Effector memory CD8-positive, alpha-beta T cell (primary cell): ENCODE measurements at places on chromosomes 2 and 18.

- no peak for DNase-seq
Observed at GRCh38 chr2:237513693-237514092, 26.6 kb downstream of the MLPH start.

DNA sequence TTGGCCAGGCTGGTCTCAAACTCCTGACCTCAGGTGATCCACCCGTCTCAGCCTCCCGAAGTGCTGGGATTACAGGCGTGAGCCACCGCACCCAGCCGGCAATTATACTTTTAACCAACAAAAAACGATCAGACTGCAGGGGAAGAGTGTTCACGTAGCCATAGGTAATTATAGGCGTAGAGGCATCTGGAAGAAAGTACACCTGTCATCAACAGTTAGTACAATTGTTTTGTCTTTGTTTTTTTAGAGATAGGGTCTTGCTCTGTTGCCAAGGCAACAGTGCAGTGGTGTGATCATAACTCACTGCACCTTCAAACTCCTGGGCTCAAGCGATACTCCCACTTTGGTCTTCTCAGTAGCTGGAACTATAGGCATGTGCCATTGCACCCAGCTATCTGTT lies 20.0 kb downstream of the ST3GAL5 start:
- no peak for DNase-seq

DNA sequence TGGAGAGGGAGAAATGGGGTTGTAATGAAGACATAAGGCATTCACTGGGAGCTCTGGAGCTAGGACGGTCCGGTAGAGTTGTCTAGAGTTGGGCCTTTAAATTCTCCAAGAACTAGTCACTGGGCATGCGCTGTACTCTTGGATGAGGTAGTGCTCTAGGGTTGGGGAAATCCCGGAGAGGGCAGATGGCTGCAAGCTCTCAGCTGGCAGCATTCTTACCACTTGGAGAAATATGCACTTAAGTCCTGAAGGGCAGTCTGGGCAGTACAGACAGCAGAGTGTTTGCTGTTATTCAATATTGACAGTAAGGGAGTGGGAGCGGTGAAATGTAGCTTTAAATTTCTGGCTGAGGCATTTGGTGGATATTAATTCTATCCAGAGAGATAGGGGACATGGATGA lies 214.6 kb downstream of the RDH14 start:
- no peak for DNase-seq

- no peak for DNase-seq
Observed at GRCh38 chr2:64626963-64627760, 26.6 kb downstream of the SERTAD2 start.

DNA sequence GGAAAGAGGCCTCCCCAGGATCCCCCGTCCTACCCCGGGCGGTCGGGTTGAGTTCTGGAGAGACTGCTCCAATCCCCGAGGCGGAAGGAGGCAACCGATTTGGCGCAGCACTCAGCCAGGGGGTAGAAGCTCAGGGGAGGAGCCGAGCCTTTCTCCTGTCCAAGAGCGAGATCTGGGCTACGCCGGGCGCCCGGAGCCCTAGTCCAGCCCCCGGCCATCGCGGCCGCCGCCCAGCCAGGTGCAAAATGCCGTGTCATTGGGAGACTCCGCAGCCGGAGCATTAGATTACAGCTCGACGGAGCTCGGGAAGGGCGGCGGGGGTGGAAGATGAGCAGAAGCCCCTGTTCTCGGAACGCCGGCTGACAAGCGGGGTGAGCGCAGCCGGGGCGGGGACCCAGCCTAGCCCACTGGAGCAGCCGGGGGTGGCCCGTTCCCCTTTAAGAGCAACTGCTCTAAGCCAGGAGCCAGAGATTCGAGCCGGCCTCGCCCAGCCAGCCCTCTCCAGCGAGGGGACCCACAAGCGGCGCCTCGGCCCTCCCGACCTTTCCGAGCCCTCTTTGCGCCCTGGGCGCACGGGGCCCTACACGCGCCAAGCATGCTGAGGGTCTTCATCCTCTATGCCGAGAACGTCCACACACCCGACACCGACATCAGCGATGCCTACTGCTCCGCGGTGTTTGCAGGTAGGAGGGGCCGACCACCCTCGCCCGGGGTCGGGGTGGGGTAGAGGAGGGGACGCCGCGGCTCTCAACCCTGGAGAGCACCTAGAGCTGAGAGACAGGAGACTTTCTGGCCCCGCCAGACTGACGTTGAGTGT lies at the start of gene DYSF:
DYSF (plus strand) TSS at position 158 of the 817 bp plus-strand sequence.
- DNase-seq = no peak

DNA sequence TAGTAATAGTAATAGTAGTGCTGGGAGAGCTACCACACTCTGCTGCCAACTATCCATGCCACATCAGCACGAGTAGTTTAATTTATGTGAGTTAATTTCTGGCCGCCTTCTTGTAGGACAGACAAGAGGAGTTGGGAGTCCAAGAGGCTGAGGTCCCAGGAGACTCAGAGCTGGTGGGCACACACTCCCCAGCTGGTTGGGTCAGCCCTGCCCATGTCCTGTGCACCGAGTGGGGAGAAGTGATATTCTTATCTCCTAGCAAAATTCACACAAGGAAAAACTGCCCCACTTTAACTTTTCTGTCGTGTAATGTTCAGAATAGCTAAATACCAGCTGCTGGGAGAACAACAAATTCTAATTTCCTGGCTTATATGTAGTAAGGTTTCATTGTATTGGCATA lies 15.2 kb upstream of the MAP4K4 start:
- DNase-seq = no peak

DNA sequence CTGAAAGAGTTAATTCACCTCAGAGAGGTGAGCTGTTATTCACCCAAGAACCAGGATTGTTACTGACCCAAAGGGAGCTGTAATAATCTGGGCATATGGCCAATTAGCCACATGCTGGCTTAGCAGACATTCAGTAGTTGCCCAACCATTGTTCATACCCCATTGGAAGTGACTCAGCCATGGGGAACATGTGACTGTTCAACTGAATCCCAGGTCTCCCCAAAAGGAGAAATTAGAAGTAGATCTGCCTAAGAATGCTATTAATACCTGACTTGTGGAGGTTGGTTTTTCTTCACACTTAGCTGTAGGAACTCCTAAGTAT lies 272.6 kb upstream of the UBE2E3 start:
- no peak for DNase-seq

DNA sequence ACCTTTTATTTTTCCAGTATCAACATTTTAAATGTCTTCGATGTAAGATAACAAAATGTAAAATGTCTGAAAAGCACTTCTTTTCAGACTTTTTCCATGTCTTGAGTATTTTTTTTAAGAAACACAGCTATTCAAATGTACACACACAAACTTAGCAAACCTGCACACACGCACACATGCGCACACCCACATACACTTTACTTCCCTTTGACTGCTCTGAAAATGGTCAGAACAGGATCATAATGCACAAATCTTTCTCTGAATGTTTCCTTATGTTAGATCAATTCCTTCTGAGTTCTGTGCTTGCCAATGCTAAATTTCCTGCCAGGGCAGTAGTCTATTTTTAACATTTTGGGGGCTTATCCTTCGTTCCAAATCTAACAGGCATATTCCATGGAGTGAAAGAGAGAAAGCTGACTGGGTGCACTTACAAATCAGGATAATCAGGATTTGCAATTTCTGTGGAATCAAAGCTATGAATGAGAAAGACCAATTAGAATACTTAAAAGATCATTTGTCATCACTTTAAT lies 136.3 kb downstream of the ZEB2 start:
- no peak for DNase-seq

- no peak for DNase-seq
Observed at GRCh38 chr2:13652531-13653313, 936.0 kb downstream of the TRIB2 start.

DNA sequence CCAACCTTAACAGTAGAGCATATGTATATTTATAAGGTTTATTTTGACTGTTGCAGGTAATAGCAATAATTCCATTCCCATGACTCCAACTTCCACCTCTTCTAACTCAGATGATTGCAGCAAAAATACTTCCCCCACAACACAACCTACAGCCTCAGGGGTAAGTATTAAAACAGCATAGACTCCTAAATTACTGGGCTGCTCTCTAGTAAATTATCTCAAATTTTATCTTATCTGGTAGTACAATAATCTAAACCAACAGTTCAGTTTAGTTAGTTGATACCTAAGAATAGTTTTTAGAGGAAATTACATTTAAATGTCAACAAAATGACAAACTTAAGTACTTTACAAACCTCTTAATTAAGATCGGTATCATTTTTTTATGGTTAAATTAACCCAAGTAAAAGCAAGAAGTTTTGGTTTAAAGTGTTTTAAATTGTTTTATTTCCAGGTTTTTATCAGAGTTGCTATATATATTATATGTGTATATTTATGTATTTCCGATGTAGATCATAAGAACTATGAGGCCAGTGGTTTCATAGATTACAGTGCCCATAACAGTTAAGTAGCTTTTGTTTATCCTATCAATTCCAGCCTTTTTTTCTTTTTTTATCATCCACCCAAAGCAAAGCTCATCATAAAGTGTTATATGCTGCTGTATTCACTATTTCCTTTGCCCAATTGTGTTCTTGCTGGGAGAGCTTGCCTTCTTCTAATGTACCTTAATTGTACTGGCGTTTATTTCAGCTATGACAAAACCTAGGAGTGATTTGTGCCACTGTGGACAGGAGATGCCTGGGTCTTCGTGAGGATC lies 13.7 kb downstream of the GATA6 start:
- DNase-seq = no peak

DNA sequence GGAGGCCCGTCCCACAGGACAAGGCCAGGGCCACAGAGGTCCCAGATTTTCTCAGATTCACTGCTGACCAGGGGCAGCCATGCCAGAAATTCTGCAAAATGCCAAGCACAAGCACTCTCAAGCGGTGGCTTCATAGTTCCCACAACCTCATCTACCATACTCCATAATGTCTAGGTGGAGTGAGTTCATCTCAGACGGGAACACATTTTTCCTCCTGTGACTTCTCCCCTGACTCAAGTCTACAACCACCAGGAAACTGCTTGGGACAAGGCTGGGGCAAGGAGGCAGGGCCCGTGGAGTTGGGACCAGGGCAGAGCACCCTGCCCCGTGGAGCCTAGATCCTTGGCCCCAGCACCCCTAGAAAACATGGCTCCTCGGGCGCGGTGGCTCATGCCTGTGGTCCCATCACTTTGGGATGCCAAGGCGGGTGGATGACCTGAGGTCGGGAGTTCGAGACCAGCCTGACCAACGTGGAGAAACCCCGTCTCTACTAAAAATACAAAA lies 150.7 kb upstream of the HAAO start:
- DNase-seq = no peak

DNA sequence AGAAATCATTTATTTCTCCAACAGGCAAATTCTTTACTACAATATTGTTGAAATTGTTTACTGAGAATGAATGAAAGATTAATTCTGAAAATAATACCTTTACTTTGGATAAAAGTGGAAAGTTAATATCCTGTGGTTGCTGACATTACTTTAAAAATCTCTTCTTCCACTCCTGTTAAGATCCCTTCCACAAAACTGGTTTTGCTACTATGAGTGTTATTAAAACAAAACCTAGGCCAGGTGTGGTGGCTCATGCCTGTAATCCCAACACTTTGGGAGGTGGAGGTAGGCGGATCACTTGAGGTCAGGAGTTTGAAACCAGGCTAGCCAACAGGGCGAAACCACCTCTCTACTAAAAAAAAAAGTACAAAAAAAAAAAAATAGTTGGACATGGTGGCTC lies 123.9 kb upstream of the CCDC150 start:
- no peak for DNase-seq

- peak; percentile 68 for DNase-seq
Observed at GRCh38 chr2:162297925-162298552, 20.4 kb downstream of the IFIH1 start.

- DNase-seq = no peak
Observed at GRCh38 chr2:203824057-203824456, 43.5 kb upstream of the CTLA4 start.

GRCh38 chr2:234212534-234212933 lies 162.0 kb downstream of the SPP2 start:
- DNase-seq = no peak

- no peak for DNase-seq
Observed at GRCh38 chr2:42768706-42769256, 4.8 kb upstream of the OXER1 start.

GRCh38 chr2:63676135-63676534 lies 87.4 kb downstream of the MDH1 start:
- DNase-seq = no peak

DNA sequence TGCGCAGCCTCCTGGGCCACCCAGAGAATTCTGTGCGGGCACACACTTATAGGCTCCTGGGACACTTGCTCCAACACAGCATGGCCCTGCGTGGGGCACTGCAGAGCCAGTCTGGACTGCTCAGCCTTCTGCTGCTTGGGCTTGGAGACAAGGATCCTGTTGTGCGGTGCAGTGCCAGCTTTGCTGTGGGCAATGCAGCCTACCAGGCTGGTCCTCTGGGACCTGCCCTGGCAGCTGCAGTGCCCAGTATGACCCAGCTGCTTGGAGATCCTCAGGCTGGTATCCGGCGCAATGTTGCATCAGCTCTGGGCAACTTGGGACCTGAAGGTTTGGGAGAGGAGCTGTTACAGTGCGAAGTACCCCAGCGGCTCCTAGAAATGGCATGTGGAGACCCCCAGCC lies 11.8 kb upstream of the TTLL4 start:
- no peak for DNase-seq

GRCh38 chr18:21327101-21327500 lies 85.1 kb downstream of the GREB1L start:
- DNase-seq = no peak

- DNase-seq = no peak
Observed at GRCh38 chr2:27615316-27615715, 13.5 kb downstream of the CCDC121 start.

DNA sequence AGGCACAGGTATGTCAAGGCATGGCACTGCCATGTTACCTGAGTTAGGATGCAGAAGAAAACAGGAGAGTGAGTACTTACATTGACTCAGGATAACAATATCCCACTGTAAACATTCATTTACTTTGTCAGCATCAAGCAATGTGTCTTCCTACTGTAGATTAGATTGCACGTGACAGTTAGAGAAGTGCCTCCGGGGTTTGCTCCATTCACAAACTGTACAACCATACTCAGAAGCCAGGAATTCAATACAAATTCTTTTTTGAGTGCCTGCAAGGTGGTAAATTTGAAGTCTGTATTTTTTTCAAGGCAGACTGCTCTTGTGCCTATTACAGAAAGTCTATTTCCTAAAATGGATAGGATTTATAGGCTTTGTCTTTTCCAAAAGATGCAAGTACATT lies 34.1 kb downstream of the CDCA7 start:
- no peak for DNase-seq
